Heart right ventricle (tissue), 16 donors: ENCODE measurements at places on chromosomes 2 and 18. TPM values are rescaled to one million over a fixed set of nuclear protein-coding genes. Genes with fewer than 3 reads are reported as not detected.

Gene IMP4
- 63.0 TPM for total RNA-seq

Gene MSTN
- 0.71 TPM for total RNA-seq

Gene DSEL
- 2.5 TPM for total RNA-seq

Gene RALB
- 42.3 TPM for total RNA-seq

Gene REEP1
- total RNA-seq: 15.2 TPM

Gene EVX2
- not detected for total RNA-seq

Gene FKBP1B
- total RNA-seq: 0.61 TPM

Gene COL4A4
- 3.9 TPM for total RNA-seq

Gene EHD3
- total RNA-seq: 12.5 TPM

Gene CYP27C1
- total RNA-seq: 0.12 TPM

Gene AOX1
- 0.72 TPM for total RNA-seq

Gene CLEC4F
- not detected for total RNA-seq

Gene NTSR2
- not detected for total RNA-seq

Gene PRKAG3
- not detected for total RNA-seq

DNA sequence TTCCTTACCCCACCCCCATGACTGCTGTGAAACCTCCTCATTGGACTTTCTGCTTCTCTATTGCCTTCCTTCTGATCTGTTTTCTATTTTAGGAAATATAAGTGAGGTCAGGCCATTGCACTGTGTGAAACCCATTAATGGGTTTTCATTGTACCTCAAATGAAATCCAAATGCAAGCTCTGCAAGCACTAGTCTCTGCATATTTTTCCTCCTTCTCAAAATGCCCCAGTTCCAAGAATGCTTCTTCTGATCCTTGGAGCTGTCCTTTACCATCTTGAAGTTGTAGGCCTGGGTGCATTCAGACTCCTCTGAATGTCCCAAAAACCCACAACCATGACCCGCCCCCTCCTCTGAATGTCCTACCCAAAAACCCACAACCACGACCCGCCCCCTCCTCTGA lies 8.2 kb downstream of the IL1A start:
- H3K27me3 ChIP-seq: no peaks in the 10 kb centered on the region
- H3K4me1 ChIP-seq: no peaks in the 10 kb centered on the region
- no peaks in the 10 kb centered on the region for H3K36me3 ChIP-seq

DNA sequence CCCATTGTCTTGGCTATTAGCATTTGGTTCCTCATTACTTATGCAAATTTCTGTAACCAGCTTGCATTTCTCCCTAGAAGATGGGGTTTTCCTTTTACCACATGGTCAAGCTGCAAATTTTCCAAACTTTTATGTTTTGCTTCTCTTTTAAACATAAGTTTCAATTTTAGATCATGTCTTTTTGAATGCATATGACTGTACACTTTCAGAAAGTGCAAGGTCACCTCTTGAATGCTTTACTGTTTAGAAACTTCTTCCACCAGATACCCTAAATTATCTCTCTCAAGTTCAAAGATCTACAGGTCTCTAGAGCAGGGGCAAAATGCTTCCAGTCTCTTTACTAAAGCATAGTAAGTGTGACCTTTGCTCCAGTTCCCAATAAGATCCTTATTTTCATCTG lies 837.6 kb upstream of the NXPH2 start:
- no peaks in the 10 kb centered on the region for H3K27me3 ChIP-seq
- H3K4me1 ChIP-seq: no peaks in the 10 kb centered on the region
- no peaks in the 10 kb centered on the region for H3K36me3 ChIP-seq
- H3K4me3 ChIP-seq: no peak overlapping the region
- no peak overlapping the region for H3K27ac ChIP-seq

DNA sequence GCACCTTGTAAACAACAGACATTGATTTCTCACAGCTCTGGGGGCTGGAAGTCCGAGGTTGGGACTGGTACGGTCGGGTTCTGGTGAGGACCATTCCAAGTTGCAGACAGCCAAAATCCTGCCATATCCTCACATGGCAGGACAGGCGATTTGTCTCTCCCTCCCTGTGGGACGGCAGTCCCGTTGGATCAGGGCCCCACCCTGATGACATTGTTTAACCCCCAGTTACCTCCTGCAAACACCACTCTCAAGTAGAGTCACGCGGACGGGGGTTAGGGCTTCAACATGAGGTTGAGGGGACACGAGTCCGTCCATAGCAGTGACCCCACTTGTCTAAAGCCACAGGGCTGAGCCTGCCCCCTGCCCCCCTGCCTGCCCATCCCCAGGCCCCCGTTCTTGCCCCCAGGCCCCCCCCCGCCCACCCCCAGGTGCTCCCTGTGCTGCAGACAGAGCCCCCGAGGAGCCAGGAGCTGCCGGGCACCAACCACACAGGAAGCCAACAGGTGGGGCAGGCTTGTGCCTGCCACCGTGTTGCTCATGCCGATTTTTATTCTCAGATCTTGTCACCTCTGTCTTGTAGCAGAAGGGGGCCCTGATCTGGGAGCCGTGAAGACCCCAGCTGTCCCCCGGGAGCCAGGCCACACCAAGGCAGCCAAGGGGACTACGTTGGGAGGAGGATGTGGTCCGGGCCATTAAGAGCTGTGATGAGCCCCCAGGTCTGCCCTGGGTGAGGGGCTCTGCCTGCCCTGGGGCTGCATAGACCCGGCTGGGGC lies 82.2 kb downstream of the NFATC1 start:
- no peak for DNase-seq
- H3K36me3 ChIP-seq: peaks cover 18% of the 10 kb centered on the region
- H3K4me1 ChIP-seq: no peaks in the 10 kb centered on the region

DNA sequence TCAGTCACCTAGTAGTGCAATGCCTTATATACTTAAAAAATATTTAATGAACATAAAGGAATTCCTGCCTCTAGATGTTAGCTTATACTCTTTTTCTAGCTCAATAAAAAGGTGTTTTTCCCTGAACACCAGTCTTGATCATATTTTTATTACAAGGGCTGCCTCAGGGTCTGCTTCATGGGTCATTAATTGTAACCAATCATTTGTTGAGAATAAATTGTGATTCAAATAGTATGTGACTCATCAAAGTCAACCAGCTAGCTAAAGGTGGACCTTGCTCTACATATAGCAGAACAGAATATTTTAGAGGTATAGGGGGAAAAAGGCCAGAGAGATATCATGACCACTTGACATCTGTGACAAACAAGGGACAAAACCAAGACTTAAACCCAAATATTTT lies 114.0 kb downstream of the PIK3C3 start:
- H3K4me3 ChIP-seq: no peak overlapping the region
- H3K36me3 ChIP-seq: peaks cover 84% of the 10 kb centered on the region
- no peak overlapping the region for H3K27ac ChIP-seq

DNA sequence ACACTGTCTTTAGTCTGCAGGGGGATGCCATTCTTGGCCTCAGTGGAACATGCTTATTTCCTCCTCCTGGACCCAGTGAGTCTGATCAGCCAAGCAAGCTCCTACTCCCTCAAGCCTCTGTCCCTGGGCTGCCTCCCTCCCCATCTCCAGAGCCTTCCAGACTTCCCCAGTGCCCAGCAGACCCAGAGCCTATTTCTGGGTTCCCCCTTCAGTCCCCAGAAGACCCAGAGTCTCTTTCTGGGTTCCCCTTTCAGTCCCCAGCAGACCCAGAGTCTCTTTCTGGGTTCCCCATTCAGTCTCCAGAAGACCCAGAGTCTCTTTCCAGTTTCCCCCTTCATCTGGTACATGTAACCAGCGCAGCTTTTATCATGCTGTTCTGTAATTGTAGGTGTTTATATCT lies 17.0 kb upstream of the PKDCC start:
- no peak overlapping the region for H3K4me3 ChIP-seq
- H3K4me1 ChIP-seq: peaks cover 13% of the 10 kb centered on the region
- no peak for DNase-seq
- H3K36me3 ChIP-seq: no peaks in the 10 kb centered on the region
- H3K27ac ChIP-seq: no peak overlapping the region

DNA sequence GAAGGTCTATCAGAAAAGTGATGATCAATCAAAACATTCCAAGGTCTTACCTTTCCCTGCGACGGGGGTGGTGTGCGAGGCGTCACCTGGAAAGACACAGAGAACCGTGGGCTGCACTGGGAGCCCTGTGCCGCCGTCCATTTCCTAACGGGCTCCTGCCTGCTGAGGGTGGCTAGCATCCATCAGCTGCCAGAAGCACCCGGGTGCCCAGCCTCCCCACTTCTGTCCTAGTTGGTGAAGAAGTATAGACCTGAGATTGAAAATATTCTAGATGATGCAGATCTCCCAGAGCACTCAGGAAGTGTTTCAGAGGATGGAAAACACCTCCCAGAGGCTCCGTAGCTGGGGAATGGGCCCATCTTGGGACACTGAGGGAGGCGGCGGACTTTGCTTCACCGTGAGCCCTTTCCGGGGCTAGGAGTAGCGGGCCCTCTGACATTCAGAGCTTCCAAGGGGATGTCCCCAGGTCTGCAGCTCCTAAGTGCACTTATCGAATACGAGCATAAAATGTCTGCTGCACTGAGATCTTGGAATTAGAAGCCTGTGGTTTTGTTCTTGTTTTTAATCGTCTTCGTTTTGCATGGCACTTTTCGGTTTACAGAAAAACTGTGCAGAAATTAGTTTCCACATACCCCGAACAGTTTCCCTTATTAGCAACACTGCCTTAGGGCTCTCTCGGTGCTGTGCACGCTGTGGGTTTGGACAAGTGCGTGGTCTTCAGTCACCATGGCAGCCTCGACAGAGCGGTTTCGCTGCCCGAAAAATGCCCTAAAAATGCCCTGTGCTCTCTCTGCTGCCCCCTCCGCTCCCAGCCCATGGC lies 143.5 kb downstream of the MBP start:
- H3K27me3 ChIP-seq: no peaks in the 10 kb centered on the region
- H3K36me3 ChIP-seq: no peaks in the 10 kb centered on the region
- DNase-seq: no peak
- peaks cover 23% of the 10 kb centered on the region for H3K4me1 ChIP-seq
- H3K4me3 ChIP-seq: no peak overlapping the region

GRCh38 chr2:108240966-108241365 lies 1.2 kb downstream of the SULT1C3 start:
- H3K4me3 ChIP-seq: no peak overlapping the region
- no peak for DNase-seq
- no peaks in the 10 kb centered on the region for H3K4me1 ChIP-seq
- H3K36me3 ChIP-seq: no peaks in the 10 kb centered on the region
- H3K27me3 ChIP-seq: no peaks in the 10 kb centered on the region

GRCh38 chr2:1350111-1350510 lies 63.2 kb upstream of the TPO start:
- no peaks in the 10 kb centered on the region for H3K36me3 ChIP-seq
- DNase-seq: no peak
- H3K4me3 ChIP-seq: no peak overlapping the region
- no peaks in the 10 kb centered on the region for H3K4me1 ChIP-seq
- H3K27me3 ChIP-seq: no peaks in the 10 kb centered on the region

DNA sequence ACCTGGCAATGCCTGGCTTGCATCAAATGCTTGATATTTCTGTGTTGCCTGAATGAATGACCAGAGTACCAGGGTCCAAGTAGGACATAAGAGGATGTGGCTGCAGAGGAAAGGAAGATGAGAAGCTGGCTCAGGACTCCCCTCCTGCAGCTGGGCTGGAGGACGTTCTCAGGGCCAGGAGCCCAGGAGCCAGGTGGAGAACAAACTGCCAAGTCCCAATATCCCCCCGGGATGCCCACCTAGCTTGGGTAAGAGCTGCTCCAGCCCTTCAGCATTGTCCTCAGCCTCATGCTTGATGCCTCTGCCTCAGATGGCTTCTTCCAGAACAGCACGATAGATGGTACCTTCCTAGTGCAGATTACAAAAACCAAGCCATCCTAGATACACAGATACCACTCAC lies 8.6 kb upstream of the ATP6V1B1 start:
- H3K4me3 ChIP-seq: no peak overlapping the region
- H3K36me3 ChIP-seq: no peaks in the 10 kb centered on the region
- peaks cover 7% of the 10 kb centered on the region for H3K27me3 ChIP-seq
- H3K27ac ChIP-seq: no peak overlapping the region
- no peaks in the 10 kb centered on the region for H3K4me1 ChIP-seq
- no peak for DNase-seq

- H3K4me1 ChIP-seq: no peaks in the 10 kb centered on the region
- DNase-seq: no peak
- no peak overlapping the region for H3K4me3 ChIP-seq
- no peak overlapping the region for H3K27ac ChIP-seq
- no peaks in the 10 kb centered on the region for H3K36me3 ChIP-seq
These were observed 84.7 kb downstream of the BARD1 start for GRCh38 chr2:214724741-214725140.

GRCh38 chr2:225052703-225053102 lies 10.4 kb upstream of the DOCK10 start:
- H3K27me3 ChIP-seq: no peaks in the 10 kb centered on the region
- no peaks in the 10 kb centered on the region for H3K4me1 ChIP-seq
- no peak overlapping the region for H3K4me3 ChIP-seq
- DNase-seq: no peak

- no peaks in the 10 kb centered on the region for H3K4me1 ChIP-seq
- no peak overlapping the region for H3K27ac ChIP-seq
- no peaks in the 10 kb centered on the region for H3K27me3 ChIP-seq
- H3K36me3 ChIP-seq: no peaks in the 10 kb centered on the region
These were observed 80.0 kb downstream of the AOX1 start for GRCh38 chr2:200665626-200666453.

- no peak overlapping the region for H3K4me3 ChIP-seq
- peaks cover under 1% of the 10 kb centered on the region for H3K4me1 ChIP-seq
- H3K36me3 ChIP-seq: no peaks in the 10 kb centered on the region
- no peak for DNase-seq
- H3K27ac ChIP-seq: no peak overlapping the region
These were observed 53.7 kb upstream of the APCDD1 start for GRCh38 chr18:10400534-10401307.

- no peak overlapping the region for H3K4me3 ChIP-seq
- no peak for DNase-seq
- no peaks in the 10 kb centered on the region for H3K27me3 ChIP-seq
These were observed 98.5 kb downstream of the GLI2 start for GRCh38 chr2:120834206-120834605.

GRCh38 chr2:232900811-232901735 lies 31.0 kb downstream of the SNORC start:
- no peak for DNase-seq
- no peak overlapping the region for H3K4me3 ChIP-seq
- H3K27me3 ChIP-seq: no peaks in the 10 kb centered on the region
- H3K36me3 ChIP-seq: no peaks in the 10 kb centered on the region
- H3K4me1 ChIP-seq: no peaks in the 10 kb centered on the region

DNA sequence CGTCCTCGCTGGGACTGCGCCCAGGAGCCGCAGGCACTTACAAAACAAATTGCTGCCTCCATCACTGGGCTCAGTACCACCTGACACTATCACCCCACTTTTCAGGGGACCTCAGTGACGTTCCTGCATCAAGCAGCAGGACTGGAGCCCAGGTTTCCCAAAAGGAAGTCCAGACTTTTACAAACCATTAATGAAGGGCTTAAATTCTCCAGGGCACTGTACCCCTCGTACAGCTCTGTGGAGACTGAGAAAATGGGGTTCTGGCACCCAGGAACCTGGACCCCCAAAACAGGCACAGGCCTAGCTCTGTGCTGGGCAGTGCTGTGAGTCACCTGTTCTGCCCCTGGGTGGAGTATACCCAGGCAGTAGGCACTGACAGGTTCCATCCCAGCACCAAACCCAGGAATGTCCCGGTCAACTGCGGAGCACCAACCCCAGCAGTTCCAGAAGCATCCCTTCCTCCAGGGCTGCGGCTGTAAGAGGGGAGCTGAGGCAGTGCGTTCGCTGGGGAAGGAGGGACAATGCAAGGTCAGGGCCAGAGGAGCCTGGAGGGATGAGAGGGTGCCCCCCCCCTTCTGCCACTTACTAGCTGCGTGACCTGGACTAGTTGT lies 24.6 kb upstream of the NOTO start:
- H3K4me1 ChIP-seq: peaks cover 20% of the 10 kb centered on the region
- H3K27me3 ChIP-seq: peaks cover 61% of the 10 kb centered on the region
- no peaks in the 10 kb centered on the region for H3K36me3 ChIP-seq
- DNase-seq: no peak
- H3K4me3 ChIP-seq: no peak overlapping the region
- no peak overlapping the region for H3K27ac ChIP-seq

GRCh38 chr2:85394976-85395375 lies 15.2 kb downstream of the CAPG start:
- no peak for DNase-seq
- H3K27ac ChIP-seq: no peak overlapping the region
- no peaks in the 10 kb centered on the region for H3K27me3 ChIP-seq
